ENCODE measurements at places on chromosomes 4 and X.
A peak's percentile ranks its signal among the peaks of the same experiment; 100 is the strongest.

DNA sequence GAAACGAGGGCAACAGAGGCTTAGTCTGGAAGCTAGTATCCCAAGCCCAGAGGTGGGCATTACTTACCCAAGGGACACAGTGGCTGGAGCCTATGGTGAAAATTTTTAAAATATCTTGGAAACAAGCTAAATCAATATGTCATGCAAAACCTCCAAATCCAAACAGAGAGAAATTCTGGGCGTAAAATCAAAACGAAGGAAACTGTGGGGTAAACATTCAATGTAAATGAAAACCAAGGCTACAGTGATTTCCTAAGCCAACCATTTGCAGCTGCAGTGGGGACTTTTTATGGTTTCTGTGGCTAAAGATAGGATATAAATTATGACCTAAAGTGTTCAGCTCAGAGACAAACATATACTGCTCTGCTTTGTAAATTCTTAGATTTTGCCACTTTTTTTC is 507.7 kb upstream of the DIAPH2 start:
- no peak for ATAC-seq

DNA sequence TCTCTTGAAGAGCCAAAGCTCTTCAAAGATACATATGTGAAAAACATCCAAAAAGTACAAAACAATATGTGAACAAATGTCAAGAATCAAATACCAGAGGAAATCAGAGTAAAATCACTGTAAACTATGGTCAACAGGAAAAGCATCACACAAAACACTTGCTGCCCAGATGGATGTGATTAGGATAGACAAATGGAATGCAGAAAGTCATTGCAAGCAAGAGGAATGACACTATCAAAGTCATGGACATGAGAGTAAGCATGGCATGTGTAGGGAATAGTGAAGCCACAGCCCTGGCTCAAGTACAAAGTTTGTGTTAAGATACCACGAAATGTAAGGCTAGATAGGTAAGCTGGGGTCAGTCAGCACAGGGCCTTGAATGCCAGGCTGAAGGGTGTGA is 37.7 kb downstream of the CLDN2 start:
- no peak for ATAC-seq

- no peak for ATAC-seq
Observed at GRCh38 chr4:43992552-43992951, 456.1 kb downstream of the KCTD8 start.

DNA sequence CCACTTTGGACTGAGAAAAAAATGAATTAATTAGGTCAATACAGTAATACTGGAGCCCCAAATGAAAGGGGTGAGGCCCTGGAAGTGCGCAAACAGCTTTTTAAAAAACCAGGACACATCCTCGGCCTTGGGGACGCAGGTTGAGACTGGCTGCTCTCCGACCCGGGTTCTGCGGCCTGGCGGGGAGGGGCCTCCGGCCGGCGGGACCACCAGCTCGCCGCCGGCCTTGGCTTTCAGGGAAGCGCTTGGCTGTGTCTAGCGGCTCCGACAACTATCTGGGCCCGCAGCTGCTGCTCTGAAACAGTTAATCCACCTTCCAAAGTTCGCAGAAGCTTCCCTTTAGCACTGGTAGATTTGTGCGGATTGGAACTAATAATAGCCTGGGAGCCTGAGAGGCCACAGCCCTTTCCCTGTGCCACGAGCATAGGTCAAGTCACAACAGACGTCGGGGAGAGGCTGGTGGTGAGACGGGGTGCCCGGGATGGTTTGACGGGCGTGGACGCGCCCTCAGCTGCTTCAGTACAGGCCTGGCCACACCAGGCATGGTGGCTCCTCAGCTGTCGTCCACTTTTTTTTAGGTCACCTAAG is 1.1 kb upstream of the SEL1L3 start:
- no peak for ATAC-seq

GRCh38 chr4:85598936-85599335 is 124.0 kb downstream of the ARHGAP24 start:
- ATAC-seq: no peak

DNA sequence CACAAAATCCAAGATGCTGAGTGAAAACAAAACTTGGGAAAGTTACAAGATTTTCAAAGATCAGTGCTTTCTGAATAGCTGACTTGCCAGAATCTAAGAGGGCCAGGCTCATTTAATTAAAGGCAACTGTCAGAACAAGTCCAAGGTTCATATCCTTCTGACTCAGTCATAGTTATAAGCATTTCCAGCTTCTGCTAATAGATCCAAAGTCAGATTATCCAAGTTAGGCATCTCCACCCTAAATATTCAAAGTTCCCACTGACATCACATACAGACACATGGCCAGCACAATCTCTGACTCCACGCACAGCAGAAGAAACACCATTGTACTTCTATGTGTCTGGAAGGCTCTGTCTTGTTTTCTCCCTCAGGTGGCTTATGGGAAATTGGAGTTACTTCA is 41.8 kb downstream of the GASK1B start:
- ATAC-seq: peak; percentile 77

- ATAC-seq: no peak
Observed at GRCh38 chr4:155693015-155693663, 26.5 kb downstream of the GUCY1A1 start.

GRCh38 chr4:63814171-63814964 is 594.9 kb downstream of the TECRL start:
- ATAC-seq: no peak

- ATAC-seq: no peak
Observed at GRCh38 chr4:14177987-14178386, 550.5 kb upstream of the BOD1L1 start.

DNA sequence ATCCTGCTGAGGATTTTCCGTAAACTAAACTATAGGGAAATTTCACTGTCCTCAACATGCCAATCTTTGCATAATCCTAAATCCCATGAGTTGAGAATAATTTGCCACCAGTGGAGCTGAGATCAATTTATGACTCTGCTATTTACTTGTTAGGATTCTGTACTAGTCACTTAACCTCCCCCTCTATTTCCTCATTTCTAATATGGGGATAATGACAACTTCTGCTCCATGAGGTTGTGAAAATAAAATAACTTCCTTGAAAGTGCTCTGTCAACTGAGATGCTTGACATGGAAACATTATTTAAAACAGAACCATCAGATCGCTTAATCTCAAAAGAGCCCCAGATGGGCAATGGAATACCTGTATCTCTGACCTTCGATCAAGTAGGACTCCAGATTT is 2.6 kb upstream of the FGF16 start:
- no peak for ATAC-seq

- no peak for ATAC-seq
Observed at GRCh38 chrX:42694260-42694815, 83.6 kb downstream of the PPP1R2C start.

GRCh38 chr4:18945464-18945863 is 923.9 kb upstream of the LCORL start:
- ATAC-seq: no peak

DNA sequence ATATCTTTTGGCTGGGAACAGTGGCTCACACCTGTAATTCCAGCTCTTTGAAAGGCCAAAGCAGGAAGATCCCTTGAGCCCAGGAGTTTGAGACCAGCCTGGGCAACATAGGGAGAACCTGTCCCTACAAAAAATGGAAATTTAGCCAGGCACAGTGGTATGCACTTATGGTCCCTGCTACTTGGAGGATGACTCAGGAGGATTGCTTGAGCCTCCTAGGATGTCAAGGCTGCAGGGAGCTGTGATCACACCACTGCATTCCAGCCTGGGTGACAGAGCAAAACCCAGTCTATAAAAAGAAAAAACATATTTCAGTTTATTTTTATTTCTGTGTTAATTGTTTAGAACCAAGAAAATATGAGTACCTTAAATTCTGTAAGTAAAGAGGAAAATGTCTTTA is 123.7 kb downstream of the CBR4 start:
- ATAC-seq: peak; percentile 45

DNA sequence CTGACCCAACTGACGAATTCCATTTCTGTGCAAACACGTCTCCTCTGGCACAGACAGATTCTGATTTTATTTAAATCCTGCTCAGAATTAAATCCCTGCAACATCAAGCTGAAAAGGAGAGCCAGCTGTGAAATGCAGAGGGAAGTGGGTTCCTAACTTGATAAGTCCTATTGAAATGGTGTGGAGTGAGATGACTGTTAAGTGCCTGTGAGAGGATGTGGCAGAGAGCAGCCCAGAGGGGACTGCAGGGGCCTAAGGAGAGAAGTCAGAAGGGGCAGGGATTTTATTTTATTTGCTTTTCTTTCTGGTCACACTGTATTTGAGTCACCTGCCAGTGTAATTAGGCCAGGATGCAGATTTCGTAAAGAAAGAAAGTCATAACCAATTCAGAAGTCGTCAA is 277.4 kb downstream of the NKX6-1 start:
- no peak for ATAC-seq

DNA sequence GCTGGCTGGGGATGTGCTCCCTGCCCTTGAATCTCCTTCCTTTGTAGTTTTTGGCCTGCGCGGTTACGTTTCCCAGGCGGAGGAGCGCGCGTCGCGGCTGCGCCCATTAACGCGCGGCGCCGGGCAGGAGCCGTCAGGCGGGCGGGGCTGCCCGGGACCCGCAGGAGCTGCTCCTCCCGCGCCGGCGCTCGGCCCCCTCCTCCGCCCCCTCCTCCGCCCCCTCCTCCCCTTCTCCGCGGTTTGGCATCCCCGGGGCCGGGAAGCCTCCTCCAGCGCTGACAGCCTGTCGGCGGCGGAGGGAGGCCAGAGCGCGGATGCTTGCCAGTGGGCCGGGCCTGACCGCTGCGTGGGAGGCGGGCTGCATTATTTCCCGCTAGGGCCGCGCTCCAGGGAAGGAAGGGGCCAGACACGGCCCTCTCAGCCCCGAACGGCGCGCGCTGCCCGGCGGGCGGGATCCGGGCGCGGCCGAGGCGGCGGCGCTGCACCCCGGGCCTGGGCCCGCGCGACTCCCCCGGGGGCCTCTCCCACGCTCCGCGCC is at the start of gene DCLK2:
DCLK2 (plus strand) TSS at position 405 of the 538 bp plus-strand sequence. CDS start 583 bp downstream, outside the sequence.
- peak; percentile 72 for ATAC-seq

DNA sequence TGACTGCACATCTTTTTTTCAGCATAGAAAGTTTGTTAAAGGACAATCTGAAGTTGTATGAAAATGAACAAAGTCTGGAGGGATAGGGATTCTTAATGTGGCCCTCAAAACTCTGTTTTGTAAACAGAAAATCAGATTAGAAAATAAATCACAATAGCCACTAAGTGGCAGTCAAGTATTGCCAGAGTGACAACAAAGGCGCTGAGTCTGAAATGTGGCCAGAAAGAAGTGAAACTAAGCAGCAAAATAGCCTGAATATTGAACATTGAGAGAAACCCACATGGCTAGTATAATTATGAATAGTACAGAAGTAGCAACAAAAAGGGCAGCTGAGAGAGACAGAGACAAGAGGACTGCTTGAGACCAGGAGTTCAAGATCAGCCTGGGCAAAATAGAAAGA is 81.1 kb upstream of the CT45A1 start:
- ATAC-seq: no peak

- ATAC-seq: peak; percentile 76
Observed at GRCh38 chr4:159298502-159298901, 195.6 kb downstream of the RAPGEF2 start.

- ATAC-seq: no peak
Observed at GRCh38 chr4:13953083-13953482, 325.6 kb upstream of the BOD1L1 start.

GRCh38 chrX:112094729-112095128 is 12.2 kb upstream of the TRPC5 start:
- no peak for ATAC-seq

GRCh38 chr4:32374206-32374605 is 1654.0 kb downstream of the PCDH7 start:
- ATAC-seq: no peak

GRCh38 chr4:8939840-8940742 is 68.5 kb upstream of the HMX1 start:
- ATAC-seq: no peak

Measured in SK-N-SH treated with all-trans-retinoic acid at 6 μM for 48 hours (cell line).